Activated CD4-positive, CD25-positive, alpha-beta regulatory T cell treated with anti-CD3 and anti-CD28 coated beads, Interleukin-2, amount 50 U/mL, for 72 hours (primary cell): ENCODE measurements at places on chromosomes 7 and 10.

DNA sequence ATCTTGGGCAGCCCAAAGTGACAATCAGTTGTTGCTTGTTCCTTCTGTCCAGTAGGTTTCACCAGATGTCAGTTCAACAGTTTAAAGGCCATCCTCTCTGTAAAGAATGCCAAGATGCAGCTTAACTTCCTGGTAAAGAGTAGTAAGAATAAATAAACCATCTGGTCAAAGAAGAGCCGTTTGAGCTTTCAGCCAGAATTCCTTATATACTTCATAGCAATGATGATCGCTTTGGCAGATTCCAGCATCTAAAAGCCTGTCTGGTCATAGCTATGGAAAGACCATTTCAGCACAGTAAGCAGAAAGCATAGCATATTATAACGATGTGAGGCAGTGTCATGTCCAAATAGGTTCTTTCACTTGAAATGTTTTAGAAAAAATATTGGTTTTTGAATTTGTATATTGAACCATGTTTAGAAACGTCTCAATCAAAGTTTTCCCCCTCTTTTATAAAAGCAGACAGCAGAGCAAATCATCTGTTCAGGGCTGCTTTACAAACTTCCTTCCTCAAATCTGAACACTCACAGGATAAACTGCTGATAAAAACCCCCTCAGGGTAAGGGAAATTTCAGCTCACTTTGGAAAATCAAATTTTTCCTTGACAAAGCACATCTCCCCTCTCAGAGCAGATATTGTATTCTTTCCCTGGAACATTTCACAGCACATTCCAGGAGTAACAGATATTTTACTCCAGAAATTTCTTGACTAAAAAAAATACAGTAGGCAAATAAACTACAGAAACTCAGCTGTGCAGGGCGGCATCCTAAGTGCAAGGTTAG is 184.1 kb downstream of the NOC3L start:
- DNase-seq = no peak

DNA sequence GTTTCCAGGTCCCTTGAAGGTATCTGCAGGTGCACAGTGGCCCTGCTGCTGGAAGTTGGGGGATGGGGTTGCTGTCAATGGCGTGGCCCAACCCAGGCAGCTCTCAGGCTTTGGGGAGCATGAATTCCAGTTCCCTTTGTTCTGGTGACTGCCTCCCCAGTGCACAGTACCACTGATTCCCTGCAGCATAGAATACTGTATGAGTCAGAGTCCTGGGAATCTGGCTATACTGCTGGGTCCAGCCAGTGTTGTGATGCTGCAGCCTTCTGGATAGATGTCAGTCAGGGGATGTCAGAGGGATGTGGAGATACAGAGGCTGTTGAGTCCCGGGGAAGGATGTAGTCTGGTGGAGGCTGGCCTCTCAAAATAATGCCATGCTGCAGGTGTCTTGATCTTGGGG is 99.3 kb downstream of the LANCL2 start:
- DNase-seq = no peak

GRCh38 chr7:28542410-28542809 is 130.1 kb downstream of the CREB5 start:
- DNase-seq = no peak

DNA sequence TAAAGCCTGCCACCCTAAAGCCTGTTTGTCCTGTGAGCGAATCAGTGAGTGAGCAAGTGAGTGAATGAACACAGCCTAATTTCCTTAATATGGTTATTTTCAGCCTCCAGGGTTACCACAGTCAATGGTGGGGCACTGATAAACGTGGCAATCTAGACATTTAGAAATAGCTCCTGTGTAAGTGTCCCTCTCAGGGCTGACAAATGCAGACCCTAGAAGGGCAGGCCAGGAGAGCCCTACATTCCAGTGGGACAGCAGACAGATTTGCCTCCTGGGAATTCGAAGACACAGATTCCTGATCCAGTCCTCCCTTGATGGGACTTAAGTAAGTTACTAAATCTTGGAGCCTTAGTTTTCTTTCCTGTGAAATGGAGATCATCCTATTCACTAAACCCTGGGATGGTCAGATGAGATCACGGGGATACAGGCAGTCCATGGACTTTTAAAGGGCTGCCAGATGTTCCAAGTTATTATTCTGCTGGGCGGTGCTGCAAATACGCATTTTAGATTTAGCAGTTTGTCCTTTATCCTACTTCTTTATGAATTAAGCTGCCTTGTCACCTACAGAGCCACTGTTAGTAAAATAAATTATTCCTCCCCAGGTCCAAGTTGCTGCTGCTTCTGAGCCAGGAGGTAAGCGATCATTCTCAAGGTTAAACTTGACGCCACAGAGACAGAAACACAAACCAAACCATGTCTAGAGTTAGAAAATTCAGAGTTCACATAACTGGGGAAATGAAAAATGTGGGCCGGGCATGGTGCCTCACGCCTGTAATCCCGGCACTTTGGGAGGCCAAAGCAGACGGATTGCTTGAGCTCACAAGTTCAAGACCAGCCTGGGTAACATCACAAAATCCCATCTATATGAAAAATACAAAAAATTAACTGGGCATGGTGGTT is 54.8 kb upstream of the TM9SF3 start:
- DNase-seq = no peak

GRCh38 chr10:119139464-119140067 is 25.9 kb downstream of the SFXN4 start:
- DNase-seq = peak; percentile 44

GRCh38 chr7:90111-91063 is 102.0 kb upstream of the FAM20C start:
- no peak for DNase-seq

GRCh38 chr10:80356563-80356988 is at the start of the genes DYDC1 and DYDC2:
Gene DYDC1, minus strand, starts transcription at chr10:80356755. Its CDS starts 4,154 bp downstream, at chr10:80352601.
Gene DYDC2, plus strand, starts transcription at chr10:80356781. Its CDS starts 5,663 bp downstream, at chr10:80362444.
- peak; percentile 34 for DNase-seq

DNA sequence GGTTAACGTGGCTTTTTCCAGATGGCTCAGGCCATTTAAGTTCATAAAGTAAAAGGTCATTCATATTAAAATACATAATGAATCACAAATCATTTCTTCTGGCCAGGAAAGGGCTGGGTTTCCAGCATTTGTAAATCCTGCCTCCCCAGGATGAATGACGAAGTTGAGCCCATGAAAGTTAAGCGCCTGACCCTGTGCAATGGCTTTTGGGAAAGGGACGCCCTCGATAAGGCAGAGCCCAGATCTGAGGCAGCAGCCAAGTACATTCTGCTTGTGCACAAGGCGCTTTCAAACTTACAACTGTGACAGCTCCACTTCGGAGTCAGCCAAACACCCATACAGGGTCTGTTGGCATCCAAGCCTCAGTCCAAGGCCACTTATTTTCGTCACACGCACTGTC is 2.8 kb downstream of the GIMAP6 start:
- no peak for DNase-seq

GRCh38 chr10:14017467-14017866 is 313.3 kb downstream of the FRMD4A start:
- no peak for DNase-seq

DNA sequence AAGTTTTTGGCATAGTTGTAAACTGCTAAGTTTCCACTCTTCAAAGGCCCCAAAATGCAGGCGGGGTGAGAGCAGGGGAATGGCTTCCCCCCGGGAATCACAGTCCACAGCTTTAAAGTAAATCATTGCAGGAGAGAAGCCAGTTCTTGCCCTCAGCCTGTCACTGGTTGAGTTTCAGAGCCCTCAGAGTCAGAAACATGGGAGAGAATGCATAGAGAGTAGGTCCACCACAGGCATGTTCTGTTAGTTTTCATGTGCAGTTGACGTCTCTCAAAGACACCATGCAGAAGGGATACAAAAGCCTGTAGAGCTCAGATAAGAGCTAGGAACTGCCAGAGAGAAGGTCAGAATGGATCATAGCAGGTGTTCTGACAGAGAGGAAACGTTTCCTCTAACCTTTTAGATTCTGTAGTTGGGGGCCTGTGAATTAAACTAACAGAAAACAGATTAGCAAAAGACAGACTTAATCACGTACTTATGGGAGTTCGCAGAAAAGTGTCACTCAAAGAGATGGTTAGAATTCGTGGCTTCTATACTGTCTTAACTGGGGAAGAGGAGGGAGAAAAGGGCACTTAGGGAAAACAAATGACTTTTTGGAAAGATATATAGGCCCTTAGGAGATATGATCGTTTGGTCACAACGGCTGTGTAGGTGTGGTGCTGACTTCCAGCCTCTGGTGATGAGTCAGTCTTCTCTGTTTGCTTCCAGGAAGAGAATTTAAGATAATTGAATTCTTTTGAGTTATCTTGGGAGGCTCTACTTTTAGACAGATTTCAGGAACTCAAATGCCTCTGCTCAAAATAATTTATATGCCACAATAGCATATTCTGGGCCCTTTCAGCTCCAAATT is 48.0 kb upstream of the MSRB2 start:
- DNase-seq = no peak

DNA sequence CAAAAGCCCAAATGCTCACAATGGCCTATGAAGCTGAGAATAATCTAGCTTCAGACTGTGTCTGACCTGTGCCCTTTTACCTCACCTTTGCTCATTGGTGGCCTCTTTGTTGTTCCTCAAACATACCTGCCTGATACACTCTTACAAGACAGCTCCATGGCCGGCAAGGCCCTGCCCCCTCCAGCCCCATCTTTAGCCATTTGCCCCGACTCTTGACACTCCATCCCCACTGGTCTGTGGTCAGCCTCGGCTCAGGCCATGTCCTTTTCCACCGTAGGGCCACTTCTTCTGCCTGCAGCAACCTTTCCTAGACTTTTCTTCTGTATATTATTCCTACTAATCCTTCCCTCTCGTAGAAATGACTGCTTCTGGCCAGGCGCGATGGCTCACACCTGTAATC is 265.2 kb downstream of the RPS24 start:
- DNase-seq = no peak

DNA sequence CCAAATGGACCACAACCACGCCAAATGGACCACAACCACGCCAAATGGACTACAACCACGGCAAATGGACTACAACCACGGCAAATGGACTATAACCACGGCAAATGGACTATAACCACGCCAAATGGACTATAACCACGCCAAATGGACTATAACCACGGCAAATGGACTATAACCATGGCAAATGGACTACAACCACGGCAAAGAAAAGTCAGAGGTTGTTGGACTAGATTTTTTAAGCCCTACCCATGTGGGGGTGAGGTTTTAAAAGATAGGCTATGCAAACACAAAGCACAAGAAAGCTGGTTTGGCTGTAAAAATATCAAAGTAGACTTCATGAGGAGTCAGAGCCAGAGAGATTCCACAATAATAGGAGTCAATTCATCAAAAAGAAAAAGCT is 55.8 kb downstream of the NCAPG2 start:
- DNase-seq = no peak

GRCh38 chr10:120456143-120456625 is 843 bp upstream of the PLPP4 start:
- no peak for DNase-seq

GRCh38 chr7:17472518-17472917 is 174.1 kb downstream of the AHR start:
- no peak for DNase-seq

- no peak for DNase-seq
These were observed 127.6 kb upstream of the CHST15 start for GRCh38 chr10:124220971-124221355.

GRCh38 chr10:110487411-110488331 is 10.0 kb upstream of the DUSP5 start:
- DNase-seq = no peak

GRCh38 chr7:155508376-155509358 is 37.7 kb downstream of the CNPY1 start:
- DNase-seq = no peak

GRCh38 chr7:2761801-2762497 is 73.9 kb downstream of the AMZ1 start:
- no peak for DNase-seq

DNA sequence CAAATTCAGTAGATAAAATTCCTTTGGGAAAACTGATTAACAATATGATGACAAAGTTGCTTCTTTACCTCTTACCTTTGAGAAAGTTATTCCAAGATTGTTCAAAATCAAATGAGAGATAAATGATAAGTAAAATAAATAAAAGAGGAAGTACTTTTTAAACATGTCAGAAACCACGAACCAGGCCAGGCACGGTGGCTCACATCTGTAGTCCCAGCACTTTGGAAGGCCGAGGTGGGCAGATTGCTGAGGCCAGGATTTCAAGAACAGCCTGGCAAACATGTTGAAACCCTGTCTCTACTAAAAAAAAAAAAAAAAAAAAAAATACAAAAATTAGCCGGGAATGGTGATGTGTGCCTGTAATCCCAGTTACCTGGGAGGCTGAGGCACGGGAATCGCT is 296.6 kb downstream of the HGF start:
- no peak for DNase-seq
